ENCODE measurements at places on chromosomes 6 and 20. TPM values are rescaled to one million over a fixed set of nuclear protein-coding genes. Genes with fewer than 3 reads are reported as not detected.
A peak's percentile ranks its signal among the peaks of the same experiment; 100 is the strongest.

GRCh38 chr6:33786736-33787135 lies 2.2 kb downstream of the LEMD2 start:
- H3K36me3 ChIP-seq, result peaks cover 47% of the 10 kb centered on the region
- peak overlapping the region; percentile 98 for H3K27ac ChIP-seq
- H3K4me3 ChIP-seq, result peak overlapping the region; percentile 86
- H3K4me1 ChIP-seq, result peaks cover 30% of the 10 kb centered on the region
- DNase-seq, result no peak

DNA sequence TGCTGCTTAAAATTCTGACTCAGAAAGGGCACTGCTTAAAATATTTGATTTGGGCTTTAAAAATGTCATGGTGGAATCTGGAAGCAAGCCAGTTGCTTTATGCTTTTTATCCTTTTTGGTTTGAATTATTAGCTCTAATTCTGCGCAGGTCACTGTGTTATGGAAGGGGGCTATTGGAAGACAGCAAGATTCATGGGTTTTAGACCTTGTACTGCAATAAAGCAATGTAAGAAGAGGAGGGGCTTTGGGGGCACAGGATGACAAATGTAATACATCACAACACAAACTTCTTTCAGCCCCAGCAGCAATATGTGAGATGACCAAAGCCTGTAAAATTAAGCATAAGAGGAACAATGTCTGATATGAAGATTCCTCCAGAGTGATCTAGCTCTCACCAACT lies 68.4 kb downstream of the TFAP2B start:
- DNase-seq, result no peak
- no peak overlapping the region for H3K4me3 ChIP-seq
- no peaks in the 10 kb centered on the region for H3K27me3 ChIP-seq
- no peaks in the 10 kb centered on the region for H3K4me1 ChIP-seq
- H3K27ac ChIP-seq, result no peak overlapping the region

DNA sequence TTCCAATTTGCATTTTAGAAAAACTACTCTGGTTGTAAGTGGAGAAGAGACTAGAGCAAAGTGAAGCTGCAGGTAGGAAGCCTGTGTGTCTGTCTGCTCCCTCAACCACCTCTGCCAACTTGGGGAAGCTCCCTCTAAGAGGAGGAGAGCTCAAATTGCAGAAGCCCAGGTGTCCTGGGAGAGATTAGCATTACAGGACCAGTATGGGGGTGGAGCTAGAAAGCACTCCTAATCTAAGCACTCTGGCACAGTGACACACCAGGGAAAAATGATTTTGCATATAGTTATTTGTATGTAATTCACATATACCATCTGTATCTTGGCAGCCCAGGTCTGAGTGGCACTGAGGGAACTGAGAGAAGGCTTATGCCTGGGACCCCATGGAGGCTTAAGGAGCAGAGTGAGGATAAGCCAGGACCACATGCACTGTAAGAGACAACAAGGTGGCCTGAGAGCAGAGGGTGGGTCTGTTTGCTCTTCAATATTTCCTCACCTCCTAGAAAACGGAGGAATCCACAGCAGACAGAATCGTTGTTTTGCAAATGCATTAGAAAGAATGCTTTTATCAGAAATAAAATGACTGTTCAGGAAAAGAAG lies 13.6 kb downstream of the GSTA2 start:
- H3K36me3 ChIP-seq, result no peaks in the 10 kb centered on the region
- H3K27ac ChIP-seq, result no peak overlapping the region
- no peaks in the 10 kb centered on the region for H3K27me3 ChIP-seq
- no peaks in the 10 kb centered on the region for H3K4me1 ChIP-seq
- DNase-seq, result no peak

DNA sequence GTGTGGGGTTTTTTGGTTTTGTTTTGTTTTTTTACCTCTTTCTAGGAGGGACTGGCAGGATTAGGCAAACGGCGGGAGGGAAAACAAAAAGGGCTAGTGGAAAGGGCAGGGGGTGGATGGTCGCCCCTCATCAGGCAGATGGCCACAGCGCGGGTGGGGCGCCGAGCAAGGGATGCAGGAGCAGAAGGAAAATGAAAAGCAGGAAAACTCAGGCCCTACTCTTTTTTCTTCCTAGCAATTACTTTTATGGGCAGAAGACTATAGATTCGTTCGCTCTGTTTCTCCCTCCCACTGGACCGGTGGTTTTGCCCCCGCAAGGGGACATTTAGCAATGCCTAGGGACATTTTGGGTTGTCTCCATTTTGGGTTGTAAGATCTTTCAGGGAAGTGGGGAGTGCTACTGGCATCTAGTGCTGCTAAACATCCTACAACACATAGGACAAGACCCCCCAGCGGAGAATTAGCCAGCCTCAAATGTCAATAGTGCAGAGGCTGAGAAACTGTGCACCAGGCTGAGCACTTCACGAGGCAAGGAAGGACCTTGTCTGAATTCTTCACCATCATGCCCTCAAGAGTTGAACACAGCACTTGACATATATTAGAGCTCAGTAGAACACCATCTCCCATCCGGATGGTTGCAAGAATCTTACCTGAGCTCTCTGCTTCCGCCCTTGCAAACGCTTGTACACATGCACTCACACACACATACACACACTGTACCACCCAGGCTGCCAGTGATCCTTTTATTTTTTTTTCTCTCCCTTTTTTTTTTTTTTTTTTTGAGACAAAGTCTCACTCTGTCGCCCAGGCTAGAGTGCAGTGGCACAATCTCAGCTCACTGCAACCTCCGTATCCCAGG lies 4.8 kb upstream of the ZMYND8 start:
- no peaks in the 10 kb centered on the region for H3K27me3 ChIP-seq
- H3K27ac ChIP-seq, result peak overlapping the region; percentile 95
- H3K4me1 ChIP-seq, result peaks cover 54% of the 10 kb centered on the region
- no peak for DNase-seq
- no peaks in the 10 kb centered on the region for H3K36me3 ChIP-seq

DNA sequence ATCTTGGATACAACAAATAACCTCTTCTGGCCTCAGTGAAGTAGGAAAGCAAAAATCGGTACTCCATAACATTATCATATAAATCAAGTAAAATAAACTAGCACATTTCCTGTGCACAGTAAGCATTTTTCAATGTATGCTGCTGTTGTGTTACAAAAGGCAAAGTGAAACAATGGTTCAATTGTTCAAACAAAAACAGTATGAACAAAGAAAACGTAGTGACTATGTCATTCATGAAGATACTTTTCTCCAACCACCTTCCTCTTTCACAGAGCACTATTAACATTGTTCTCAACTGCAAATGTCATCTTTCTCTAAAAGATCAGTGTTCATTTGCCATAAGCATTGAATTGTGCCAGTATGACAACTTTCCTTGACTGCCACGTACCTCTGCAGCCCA lies 318.6 kb upstream of the PRDM1 start:
- H3K4me3 ChIP-seq, result no peak overlapping the region
- no peaks in the 10 kb centered on the region for H3K27me3 ChIP-seq
- no peak overlapping the region for H3K27ac ChIP-seq
- H3K36me3 ChIP-seq, result no peaks in the 10 kb centered on the region

GRCh38 chr6:27111743-27112142 lies 135.8 kb upstream of the PRSS16 start:
- no peak overlapping the region for H3K27ac ChIP-seq
- peaks cover 6% of the 10 kb centered on the region for H3K27me3 ChIP-seq
- no peak for DNase-seq

GRCh38 chr6:154709621-154710020 lies 23.6 kb upstream of the SCAF8 start:
- H3K4me3 ChIP-seq, result no peak overlapping the region
- DNase-seq, result no peak
- H3K27ac ChIP-seq, result no peak overlapping the region
- H3K4me1 ChIP-seq, result no peaks in the 10 kb centered on the region

GRCh38 chr6:33410711-33411631 lies at the start of gene PHF1:
Gene PHF1 (plus strand): TSS chr6:33411014. CDS start chr6:33412264, 1,250 bp downstream.
- no peaks in the 10 kb centered on the region for H3K27me3 ChIP-seq
- peaks cover 39% of the 10 kb centered on the region for H3K36me3 ChIP-seq
- peak within 1 kb of the TSS; percentile 99 for H3K4me3 ChIP-seq
- H3K4me1 ChIP-seq, result peaks cover 57% of the 10 kb centered on the region
- DNase-seq, result no peak

DNA sequence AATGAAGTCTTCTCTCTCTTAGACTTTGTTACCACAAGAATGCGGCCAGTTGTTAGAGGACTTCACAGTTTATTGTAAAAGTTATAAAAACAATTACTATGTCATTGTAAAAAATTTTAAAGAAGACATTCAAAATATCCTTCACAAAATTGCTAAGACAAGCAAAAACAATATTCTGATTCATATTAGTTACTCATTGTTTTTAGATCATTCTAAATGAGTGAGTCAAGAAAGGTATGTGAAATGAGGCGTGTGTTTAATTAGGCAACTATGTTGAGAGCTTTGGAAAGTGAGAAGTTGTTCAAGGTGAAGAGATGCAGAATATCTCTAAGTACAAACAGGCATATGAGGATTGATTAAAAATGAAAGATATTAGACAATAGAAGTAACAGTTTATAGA lies 875.3 kb downstream of the EYS start:
- no peaks in the 10 kb centered on the region for H3K36me3 ChIP-seq
- no peak overlapping the region for H3K4me3 ChIP-seq
- H3K4me1 ChIP-seq, result no peaks in the 10 kb centered on the region
- H3K27me3 ChIP-seq, result no peaks in the 10 kb centered on the region

DNA sequence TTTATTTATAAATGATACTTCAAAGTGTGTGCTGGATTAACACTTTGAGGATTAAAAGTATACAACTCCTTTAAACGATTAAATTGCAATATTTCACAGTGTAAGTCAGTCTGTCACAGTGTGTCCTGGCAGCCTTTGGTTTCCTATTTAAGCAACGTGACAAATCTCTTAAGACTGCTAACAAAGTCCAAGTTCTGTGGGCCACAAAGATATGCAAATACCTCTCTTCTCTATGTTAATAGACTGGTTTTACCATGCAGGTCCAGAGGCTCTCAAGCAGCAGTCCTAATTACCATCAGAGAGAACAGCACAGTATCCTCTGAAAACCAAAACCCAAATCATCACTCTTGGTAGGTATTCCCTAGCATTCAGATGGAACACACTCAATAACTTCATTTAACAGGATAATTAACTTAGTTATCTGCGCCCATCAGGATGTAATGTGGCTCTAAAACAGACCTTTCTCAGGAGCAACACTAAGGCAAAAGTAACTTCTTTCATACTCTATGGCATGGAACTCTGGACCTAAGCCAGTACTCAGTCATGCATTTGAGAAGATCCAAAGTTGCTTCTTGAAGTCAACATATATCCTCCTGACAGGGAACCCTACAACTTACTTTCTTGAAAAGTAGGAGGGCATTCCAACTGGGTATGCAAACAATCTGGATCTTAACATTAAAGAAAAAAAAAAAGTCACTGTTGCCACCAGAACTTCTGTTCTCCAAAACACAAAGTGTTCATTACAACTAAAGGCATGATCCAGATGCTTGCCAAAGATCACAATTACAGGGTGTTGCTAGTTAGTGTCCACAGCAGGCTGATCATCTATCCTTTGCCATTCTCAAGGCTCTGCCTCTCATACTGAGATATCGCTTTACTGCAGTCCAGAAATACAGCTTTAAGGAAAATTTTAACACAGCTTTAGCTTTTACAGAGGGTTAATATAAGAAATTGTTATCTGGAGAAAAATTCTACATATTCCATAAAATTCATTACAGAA lies 53.2 kb downstream of the MAN1A1 start:
- DNase-seq, result no peak
- H3K36me3 ChIP-seq, result peaks cover 16% of the 10 kb centered on the region
- H3K27me3 ChIP-seq, result no peaks in the 10 kb centered on the region
- no peak overlapping the region for H3K4me3 ChIP-seq

DNA sequence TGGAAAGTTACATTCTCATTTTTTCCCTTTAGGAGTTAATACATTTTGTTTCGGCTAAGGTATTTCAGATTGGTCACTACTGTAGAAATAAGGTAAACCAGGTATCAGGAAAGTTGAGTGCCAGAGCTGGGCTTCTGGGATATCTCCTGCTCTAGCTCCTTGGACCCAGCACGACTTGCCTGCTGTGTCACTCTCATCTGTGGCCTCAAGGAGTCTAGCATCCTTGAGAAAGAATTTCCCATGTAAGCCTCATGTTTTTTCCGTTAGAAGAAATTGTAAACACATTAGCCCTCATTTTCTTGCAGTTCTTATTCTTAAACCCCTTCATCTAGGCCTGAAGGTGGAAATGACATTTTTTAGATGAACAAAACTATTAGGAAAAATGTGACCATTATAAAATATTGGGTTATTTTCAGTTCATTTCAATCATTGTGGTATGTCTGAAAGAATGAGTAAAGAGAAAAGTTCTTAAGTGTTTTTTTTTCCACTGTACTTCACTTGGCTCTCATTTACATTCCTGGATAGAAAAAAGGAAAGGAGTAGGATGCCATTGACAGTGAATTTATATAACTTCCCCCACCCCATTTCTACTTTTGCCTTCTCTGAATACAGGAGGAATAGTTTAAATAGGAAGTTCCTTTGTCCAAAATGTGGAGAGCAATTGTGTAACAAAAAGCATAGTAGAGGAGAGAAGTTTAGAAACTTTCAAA lies 46.7 kb downstream of the CD2AP start:
- no peaks in the 10 kb centered on the region for H3K27me3 ChIP-seq
- no peaks in the 10 kb centered on the region for H3K4me1 ChIP-seq
- no peak overlapping the region for H3K4me3 ChIP-seq
- no peak for DNase-seq
- H3K36me3 ChIP-seq, result peaks cover 5% of the 10 kb centered on the region

GRCh38 chr20:44683263-44684046 lies 31.7 kb upstream of the CCN5 start:
- H3K27ac ChIP-seq, result no peak overlapping the region
- DNase-seq, result peak; percentile 90
- H3K36me3 ChIP-seq, result no peaks in the 10 kb centered on the region

DNA sequence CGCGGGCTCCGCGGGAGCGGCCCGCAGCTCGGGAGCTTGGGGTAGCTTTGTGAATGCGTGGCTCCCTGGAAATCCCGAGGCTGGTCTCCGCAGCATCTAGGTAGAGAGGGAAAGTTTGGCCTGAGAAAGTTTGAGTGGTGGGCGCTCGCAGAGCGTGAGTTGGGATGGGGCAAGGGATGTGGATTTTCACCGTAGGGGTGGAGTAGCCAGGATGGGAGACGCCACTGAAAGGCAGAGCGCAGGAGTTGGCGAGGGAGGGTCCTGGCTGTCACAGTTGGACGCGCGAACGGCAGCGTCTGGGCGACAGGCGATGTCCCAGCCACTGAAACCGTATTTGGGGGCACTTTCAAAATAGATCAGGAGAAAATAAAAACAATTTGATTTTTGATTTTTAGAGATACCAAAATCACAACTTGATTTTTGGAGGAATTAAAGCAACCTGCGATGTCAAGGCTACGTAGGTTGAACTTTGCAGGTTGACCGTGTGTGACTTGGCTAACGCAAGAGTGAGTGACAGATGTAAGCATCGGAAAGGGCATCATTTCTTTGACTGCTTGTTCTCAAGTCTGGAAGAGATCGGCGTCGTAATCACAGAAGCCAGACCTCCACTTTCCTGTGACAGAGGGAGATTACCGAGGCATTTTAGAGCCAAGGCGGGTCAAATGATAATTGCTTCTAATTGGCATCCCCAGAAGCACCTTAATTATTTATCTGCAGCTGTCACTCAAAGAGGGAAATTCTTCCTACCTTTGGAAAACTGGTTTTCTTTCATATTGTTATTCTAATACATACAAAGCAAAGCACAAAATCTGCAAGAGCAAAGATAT lies 646 bp downstream of the HEY2 start:
- H3K27ac ChIP-seq, result peak overlapping the region; percentile 81
- peaks cover 33% of the 10 kb centered on the region for H3K4me1 ChIP-seq
- no peak for DNase-seq
- no peaks in the 10 kb centered on the region for H3K36me3 ChIP-seq

RNF146 gene
- total RNA-seq, result 58.9 TPM

MOG gene
- not detected for total RNA-seq

GHRH gene
- not detected for total RNA-seq

SLC22A23 gene
- total RNA-seq, result 102 TPM

OVOL2 gene
- total RNA-seq, result 46.5 TPM

MUCL3 gene
- total RNA-seq, result 252 TPM

TNFRSF21 gene
- 112 TPM for total RNA-seq

FAM217B gene
- 2.3 TPM for total RNA-seq

COL21A1 gene
- total RNA-seq, result 7.6 TPM

All from stomach (tissue), 19 donors.